ENCODE measurements at places on chromosomes 2 and 18.

DNA sequence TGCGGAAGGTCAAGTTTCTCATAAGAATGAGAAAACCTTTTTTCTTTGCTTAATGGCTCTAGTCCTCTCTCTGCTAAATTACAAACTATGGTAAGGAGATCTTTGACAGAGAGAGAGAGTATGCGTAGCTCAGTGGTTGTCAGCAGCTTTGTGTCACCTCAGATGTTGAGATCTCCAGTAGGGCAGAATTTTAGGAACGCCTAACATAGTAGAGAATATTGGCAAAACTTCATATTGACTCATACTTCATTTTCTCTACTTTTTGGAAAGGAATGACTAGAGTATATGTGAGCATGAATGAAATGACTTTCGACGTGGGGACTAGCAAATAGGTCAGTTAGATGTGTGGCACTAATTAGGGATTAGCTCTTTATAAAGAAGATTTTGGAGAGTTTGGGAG is 64.0 kb downstream of the WDR7 start:
- DNase-seq = no peak

GRCh38 chr2:188865681-188866080 is 108.5 kb upstream of the COL3A1 start:
- no peak for DNase-seq

- DNase-seq = no peak
Observed at GRCh38 chr2:98717621-98718020, 13.3 kb downstream of the MGAT4A start.

DNA sequence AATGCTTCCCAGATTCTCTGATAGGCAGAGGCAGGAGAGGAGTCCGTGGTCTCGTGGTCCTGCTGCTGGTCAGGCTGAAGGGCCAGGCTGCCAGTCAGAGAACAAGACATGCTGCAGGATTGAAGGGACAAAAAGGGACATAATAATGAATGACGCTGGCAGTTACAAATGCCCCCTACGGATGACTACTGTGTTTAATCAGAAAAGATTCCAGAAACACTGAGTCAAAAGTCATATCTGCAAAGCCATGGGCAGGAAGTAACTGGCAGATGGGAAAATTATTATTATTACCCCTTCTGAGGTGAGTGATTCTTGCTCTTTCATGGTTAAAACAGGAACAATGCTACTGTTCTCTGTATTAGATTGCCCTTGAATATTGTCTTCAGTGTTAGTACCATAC is 19.0 kb downstream of the LCT start:
- DNase-seq = peak; percentile 29

- peak; percentile 12 for DNase-seq
Observed at GRCh38 chr2:175251425-175252041, 70.0 kb upstream of the ATP5MC3 start.

- DNase-seq = no peak
Observed at GRCh38 chr2:10382354-10383061, 65.6 kb downstream of the ODC1 start.

GRCh38 chr2:10186868-10187535 is 64.5 kb downstream of the RRM2 start:
- DNase-seq = no peak

- DNase-seq = no peak
Observed at GRCh38 chr2:124250433-124250832, 225.3 kb downstream of the CNTNAP5 start.

GRCh38 chr2:20539133-20539719 is 92.4 kb downstream of the RHOB start:
- DNase-seq = no peak

DNA sequence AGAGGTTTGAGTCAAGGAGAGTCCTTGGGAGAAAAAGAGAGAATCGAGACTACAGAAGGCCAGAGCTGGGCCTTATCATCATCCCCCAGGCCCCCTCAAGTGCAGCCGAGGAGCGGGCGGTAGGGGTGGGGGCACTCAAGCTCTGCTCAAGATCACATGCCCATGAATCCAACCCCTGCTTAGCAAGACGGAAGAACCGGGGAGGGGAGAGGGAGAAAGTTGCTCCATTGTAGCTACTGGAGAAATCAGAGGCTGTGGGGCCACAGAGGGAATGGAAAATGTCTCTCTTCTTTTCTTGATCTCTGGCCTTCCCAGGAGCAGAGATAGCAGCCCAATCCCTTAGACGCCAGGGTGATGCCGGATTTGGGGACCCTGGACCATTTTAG is 14.6 kb downstream of the SLC4A3 start:
- DNase-seq = peak; percentile 25

- no peak for DNase-seq
Observed at GRCh38 chr18:79635427-79635726, 44.2 kb upstream of the CTDP1 start.

DNA sequence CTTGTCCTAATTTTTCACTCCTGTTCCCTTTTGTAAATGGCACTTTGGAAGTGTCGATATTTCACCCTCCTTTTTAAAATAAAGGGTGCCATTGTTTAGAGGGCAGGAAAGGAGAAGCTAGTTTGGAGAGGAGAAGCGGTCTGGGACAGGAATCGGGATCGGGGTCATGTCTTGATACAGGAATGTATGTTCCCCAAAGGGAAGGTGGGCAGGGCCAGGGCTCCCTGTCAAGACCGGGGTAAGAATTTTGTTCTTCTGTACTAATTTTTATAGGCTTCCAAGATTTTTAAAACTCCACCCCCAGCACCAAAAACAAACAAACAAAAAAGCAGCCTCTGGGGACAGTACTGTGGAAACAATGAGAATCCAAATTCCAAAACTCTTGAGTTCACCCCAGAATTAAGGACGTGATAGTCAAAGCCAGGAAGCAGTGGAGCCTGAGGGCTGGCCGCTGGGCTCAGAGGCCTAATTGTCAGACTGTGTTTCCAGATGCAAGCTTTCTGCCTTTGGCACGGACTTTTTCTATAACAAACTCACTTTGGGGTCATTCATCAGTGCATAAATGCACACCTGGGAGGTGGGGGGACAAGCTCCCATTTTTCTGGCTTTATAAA is 250.4 kb upstream of the SIX2 start:
- DNase-seq = no peak

All from hepatic stellate cell (primary cell).